ENCODE measurements at places on chromosomes 1 and 21.

DNA sequence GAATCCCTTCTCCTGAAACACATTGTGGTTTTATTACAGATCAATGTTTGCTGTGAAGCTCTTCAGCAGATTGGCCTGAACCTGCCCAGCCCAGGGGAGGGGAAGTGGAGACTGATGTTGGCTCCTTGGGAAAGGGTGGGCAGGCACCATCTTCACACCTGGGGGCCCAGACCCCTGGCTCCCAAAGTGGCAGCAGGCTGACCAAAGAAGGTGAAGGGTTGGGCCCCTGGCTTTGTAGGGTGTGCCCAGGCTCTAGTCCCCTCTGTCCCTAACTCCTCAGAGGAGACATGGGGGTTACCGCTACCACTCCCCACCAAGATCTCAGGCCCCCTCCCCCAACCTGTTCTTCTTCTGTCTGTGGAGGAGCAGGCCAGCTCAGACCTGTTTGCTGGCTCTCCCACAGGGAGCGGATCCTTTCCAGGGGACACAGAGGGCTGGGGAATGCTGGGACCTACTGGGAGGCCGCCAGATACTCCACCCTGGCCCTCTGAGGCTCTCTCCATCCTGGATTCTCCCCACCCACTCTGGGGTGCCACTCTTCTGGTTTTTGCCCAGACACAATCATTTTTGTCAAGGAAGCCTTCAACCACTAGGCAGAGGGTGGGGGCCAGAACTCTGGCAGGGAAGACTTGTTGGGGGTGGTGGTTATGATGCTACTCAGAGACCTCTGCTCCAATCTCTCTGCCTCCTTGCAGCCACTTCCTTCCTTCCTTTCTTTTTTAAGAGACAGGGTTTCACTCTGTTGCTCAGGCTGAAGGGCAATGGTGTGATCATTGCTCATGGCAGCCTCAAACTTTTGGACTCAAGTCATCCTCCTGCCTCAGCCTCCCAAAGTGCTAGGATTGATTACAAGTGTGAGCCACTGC is 5.0 kb upstream of the EFNA3 start:
- DNase-seq: no peak

DNA sequence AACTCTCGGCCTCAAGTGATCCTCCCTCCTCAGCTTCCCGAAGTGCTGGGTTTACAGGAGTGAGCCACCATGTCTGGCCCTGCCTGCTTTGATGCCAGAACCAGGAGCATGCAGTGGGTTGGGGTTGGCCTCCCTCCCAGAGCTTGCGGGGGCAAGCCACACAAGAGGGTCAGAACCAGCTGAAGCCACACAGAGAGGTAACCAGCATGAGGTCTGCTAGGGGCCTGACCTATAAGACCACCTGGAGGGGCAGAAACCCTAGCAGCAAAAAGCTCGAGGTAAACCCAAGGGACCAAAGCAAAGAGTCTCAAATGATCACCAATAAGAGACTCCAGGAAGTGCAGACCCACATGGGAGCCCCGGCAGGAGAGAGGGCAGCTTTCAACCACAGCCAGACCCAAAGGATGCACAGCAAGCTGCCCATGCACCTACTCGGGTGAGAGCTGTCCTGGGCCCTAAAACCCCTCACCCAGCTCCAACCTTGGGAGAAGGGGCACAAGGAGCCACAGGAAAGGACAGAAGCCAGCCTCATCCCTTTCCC is 81.2 kb downstream of the TOMM20 start:
- DNase-seq: no peak

GRCh38 chr1:67333603-67334002 is 25.9 kb downstream of the IL12RB2 start:
- no peak for DNase-seq

- no peak for DNase-seq
Observed at GRCh38 chr1:43548285-43549271, 17.9 kb downstream of the PTPRF start.

DNA sequence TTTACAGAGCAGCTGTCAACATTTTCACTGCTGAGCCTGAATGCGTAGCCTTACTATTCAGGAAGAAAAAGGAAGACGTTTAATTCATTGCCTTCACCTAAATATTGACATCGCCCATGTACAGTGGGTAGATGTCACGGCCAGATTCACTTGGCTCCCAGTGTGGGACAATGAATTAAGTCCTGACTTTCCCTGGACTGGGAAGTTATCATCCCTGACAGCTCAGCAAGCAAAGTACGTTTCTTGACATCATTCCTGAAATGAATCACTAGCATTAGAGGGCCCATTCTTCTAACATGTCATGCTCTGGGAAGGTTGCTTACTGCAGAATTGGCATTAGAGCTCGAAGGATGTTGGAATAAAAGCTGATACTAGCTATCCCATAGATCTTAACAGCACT is 37.8 kb downstream of the LRRC53 start:
- no peak for DNase-seq

DNA sequence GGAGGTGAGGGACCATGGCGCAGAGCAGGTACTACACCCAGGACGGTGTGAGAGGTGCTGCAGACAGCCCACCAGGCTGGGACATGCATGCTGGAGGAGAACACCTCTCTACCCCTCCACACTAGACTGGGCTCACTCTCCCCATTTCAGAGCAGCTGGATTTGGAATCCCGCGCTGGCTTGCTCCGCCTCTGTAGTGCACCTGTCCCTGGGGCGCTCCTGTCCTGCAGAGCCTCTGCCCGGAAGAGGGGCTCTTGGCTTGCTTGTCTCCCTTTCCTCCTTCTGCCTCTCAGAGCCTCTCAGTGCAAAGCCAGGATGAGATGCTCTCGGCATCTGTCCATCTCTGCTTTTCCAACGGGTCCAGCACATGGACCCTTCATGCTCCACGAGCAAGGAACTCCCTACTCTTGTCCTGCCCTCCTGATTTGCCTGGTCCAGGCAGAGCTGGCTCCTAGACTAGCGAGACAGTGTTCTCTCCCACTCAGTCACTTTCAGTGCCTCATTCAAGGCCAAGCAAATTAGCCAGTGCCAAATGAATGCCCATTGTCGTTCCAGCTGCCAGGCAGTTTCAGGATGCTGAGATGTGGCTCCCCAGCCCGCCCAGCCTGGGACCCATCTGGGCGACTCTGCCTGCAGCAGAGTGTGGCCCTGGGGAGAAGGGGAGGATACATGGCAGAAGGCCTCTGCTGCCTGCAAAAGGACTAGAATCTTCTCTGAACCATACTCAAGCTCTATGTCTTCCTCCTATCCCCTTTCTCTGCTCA is 33.7 kb downstream of the CDCA8 start:
- no peak for DNase-seq

DNA sequence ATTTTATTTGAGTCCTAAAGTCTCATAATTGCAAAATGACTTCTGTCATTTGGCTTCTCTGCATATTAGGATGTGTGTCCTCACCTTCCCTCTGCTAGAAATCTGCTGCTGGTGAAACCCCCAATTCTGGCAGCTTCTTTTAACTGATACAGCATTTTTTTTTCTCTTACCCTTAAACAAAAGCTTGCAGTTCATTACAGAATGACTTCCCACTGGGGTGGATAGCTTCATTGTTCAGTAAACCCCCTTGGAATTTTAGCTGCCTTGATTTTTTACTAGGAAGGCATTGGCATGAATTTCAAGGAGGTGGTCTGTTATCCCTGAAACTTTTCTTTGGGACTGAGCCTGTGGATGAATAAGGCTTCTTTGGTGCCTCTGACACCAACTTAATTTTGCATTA is 16.8 kb downstream of the TSEN15 start:
- no peak for DNase-seq

DNA sequence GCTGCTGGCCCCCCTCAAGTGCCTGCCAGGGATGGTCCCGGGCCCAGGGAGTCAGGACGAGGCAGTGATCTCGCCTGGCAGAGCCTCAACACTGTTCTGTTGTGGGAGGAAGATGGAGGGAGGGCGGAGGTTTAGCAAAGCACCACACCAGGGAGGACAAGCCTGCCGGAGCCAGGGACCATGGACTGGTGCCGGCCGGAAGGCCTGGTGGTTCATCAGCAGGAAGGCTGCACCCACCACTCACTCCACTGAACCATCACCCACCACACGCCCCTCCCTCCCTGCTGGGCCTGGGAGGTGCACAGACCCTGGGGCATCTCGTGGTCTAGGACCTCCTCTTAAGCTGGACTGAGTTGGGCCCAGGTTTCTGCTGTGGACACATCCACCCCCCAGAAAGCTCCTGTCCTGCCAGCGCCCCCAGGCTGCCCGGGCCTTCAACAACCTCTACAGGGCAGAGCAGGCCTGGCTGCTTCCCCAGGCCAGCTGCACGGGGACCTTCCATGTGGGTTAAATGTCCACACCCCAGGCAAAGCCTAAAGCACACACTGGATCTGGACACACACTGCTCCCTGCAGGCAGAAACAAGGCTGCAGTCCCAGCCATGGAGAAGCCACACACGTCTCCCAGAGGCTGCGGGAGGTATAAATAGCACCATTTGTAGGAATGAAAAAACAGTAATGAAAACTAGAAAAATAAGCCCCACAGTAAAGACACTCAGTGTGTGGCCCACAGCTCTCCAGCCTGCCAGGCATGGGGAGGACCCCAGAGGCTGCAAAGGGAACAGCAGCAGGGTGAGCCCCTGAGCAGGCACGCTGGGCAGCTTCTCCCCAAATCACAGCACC is 10.4 kb upstream of the TMEM240 start:
- DNase-seq: no peak

DNA sequence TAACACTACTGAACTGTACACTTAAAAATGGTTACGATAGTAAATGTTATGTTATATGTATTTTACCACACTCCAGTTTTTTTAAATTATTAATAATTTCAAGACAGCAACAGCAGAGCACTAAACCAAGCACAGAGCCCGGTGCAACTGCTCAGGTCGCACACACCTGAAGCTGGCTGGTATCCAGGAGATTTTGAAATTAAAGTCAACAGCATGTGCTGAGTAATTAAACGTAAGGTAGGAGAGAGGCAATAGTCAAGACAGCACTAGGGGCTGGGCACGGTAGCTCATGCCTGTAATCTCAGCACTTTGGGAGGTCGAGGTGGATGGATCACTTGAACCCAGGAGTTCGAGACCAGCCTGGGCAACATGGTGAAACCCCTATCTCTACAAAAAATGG is 35.1 kb upstream of the SLC30A10 start:
- DNase-seq: no peak

DNA sequence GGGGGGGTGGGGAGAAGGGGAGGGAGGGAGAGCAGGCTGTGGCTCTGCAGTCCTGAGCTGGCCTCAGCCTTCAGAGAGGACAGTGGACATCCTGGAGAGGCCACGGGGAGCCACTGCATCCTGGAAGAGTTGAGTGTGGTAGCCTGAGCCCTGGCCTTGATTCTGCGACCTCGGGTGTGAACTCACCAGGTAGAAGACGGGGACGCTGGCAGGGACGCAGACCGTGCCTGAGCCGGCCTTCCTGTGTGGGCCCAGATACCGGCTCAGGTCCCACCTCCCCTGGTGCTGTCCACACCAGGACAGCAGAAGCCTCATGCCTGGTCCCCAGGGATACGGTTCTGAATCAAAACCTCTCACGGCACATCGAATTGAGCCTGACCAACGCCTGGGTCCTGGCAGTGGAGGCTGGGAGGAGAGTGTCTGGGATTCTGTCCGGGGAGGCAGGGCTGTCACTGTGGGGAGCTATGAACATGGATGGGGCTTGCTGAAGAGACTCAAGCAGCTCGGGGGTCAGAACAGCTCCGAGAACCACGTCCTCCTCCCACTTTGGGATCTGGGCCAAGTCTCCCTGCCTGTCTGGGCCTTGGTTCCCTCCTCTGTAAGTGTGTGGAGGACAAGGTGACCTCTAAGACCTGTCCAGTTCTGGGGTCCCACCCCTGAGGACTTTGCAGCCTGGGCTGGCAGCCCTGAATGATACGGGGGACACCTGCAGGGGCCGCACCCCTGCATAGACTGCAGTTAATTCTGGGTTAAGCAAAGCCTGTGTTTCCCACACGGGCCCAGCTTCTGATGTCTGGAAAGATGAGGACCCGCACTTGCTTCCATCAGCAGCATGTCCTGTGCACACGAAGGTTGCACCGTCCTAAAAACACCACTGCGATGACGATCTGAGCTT is 30.4 kb downstream of the RRP1 start:
- DNase-seq: no peak
